MV-4-11 (cell line): ENCODE measurements at places on chromosomes 1 and 21.

- DNase-seq, result no peak
These were observed 69.0 kb downstream of the DHRS3 start for GRCh38 chr1:12548973-12549459.

DNA sequence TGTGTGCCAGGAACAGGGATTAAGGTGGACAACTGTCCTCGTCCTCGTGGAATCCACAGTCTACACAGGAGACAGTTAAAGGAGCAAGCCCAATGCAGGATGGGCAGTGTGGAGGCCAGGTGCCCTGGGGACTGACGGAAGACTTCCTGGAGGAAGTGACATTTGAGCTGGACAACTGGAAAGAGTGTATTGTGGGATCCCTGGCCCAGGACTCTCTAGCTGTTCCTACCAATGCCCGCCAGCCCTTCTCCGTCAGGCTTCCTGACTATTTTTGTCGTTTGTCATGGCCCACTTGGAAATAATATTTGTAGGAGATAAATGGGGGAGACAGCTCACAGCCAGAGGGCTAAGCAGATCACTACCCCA is 235.3 kb downstream of the TOMM20 start:
- DNase-seq, result no peak

DNA sequence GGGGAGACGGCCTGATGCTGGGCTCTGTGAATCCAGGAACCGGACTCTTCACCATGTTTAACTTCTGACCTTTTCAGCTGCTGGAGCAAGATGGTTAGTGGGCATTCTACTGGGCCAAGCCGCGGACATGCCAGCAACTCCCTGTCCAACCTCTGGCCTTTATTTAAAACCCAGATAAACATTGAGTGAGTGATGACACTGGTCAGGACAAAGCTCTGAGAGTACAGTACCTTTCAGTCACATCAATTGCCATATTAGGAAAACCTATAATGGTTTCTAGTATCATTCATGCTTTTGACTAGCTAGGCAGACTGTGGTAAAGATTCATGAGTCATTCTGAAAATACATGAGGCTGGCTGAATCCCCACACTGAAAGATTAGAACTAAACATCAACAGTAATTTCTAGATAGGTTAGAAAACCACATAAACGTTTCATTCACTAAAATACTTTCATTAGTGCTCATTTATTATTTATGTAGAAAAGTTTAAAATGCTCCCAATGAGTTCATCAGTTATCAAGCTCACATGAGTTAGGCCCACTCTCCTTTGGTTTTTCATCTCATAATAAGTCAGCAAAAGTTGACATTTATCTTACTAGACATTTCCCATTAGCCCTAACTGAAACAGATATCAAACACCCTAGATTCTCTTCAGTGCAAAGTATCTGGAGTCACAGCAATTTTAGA is 7.1 kb upstream of the ACTA1 start:
- peak; percentile 24 for DNase-seq

DNA sequence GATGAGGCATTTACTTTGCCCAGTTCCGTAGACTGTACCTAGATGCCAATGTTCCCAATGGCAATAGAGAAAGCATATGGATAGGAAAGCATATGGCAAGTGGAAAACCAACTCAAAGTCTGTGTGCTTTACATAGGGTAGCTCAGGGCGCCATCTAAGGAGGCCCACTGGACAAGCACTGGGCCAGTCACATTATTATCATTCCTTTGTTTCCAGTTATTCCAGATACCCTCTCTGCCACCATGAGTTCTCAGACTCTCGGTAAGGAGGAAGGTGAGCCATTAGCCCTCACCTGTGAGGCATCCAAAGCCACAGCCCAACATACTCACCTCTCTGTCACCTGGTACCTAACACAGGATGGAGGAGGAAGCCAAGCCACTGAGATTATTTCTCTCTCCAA is 9.8 kb downstream of the CD101 start:
- no peak for DNase-seq

DNA sequence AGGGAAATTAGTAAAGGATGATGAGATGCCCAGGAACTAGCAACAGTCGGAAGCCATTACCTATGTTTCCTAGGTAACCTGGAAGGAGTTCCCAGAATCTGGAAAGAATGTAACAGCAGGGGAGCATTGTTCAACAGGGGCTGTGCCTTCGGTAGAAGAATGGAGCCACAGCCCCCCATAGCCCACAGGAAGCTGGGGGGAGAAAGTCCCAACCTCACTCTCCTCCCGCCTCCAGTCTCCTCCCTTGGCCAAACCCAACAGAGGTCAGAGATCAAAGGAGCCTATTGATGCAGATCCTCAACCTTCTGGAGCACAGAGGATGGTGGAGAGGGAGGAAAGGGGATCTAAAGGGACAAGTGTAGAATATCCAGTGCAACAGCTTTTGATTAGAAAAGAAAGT is 131.5 kb upstream of the SLC44A3 start:
- DNase-seq, result no peak

DNA sequence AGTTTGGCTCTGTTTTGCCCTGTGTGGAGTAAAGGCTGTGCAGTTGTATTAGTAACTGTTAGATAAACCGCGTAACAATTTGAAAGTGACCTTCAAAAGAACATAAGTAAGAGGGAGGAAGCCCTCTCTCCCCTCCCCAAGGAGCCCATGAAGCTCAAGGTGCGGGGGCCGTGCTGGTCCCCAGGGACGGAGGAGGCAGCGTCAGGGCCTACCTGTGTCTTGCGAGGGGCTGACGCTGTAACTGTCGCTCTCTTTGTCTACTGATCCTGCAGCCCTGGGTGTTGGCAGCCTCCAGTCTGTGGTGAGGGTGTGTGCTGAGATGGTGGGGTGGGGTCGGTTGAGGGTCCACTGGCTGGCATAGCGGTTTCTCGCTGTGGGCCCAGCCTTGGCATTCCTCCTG is 176.6 kb downstream of the PCP4 start:
- no peak for DNase-seq

DNA sequence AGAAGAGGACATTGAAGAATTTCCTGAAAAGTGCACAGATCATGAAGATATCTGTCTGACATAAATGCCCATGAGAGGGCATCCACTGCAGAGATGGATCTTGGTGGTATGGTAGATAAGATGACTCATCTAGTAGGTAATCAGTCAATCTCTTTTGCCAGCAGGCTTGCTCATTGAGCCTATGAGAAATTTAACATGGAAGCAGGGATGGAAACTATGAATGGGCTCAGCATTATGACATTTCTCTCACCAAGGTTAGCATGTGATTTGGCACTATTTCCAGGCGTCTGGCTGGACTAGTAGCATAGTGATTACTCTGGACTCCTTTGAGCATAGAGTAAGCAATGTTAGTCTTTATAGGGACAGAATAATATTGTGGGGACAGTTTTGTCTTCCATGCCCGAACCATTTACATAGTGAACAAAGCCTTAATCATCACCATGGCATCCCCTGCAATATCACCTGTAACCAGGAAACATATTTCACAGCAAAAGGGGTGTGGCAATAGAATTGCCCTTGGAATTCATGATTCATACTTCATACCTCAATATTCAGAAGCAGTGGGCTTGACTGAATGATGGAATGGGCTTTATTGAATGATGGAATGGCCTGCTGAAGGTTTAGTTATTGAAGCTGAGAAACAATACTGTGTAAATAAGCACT is 7.3 kb downstream of the OR2C3 start:
- no peak for DNase-seq

GRCh38 chr1:7810395-7810794 is 26.3 kb downstream of the PER3 start:
- DNase-seq, result peak; percentile 67

- DNase-seq, result no peak
These were observed 345 bp upstream of the ALDH9A1 start for GRCh38 chr1:165698761-165699052.

GRCh38 chr1:156574039-156574633 is 1.8 kb upstream of the IQGAP3 start:
- no peak for DNase-seq

- DNase-seq, result no peak
These were observed 9.1 kb downstream of the SSBP3 start for GRCh38 chr1:54397090-54397591.

GRCh38 chr1:178057912-178058534 is 35.9 kb upstream of the RASAL2 start:
- DNase-seq, result no peak

DNA sequence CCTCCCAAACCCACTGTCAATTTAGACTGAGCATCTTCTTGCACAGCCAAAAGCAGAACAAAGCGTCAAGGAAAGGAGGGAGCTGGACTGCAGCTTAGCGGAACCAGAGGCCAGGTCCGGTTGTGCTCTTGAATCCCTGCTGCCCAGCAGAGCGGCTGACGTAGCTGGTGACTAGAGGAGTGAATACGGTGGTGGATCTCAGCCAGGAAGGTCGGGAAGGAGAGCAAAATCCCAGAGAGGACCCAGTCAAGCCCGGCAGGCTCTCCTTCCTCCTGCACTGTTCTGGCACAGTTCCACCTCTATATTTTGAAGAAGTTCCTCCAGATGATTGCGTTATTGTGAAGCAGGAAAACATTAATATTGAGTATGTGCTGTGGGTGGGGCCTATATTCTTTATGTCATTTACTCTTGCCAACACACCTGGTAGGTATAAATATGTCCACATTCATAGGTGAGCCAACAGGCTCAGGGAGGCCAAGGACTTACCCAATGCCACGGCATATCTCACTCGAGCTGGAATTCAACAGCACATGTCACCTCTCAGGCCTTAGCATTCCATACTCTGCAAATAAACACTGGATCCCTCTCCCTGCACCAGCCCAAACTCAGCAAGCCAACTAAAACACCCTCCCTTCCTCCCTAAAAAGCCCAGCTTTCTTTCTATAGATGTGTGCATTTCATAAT is 23.6 kb upstream of the ABCB10 start:
- peak; percentile 23 for DNase-seq

DNA sequence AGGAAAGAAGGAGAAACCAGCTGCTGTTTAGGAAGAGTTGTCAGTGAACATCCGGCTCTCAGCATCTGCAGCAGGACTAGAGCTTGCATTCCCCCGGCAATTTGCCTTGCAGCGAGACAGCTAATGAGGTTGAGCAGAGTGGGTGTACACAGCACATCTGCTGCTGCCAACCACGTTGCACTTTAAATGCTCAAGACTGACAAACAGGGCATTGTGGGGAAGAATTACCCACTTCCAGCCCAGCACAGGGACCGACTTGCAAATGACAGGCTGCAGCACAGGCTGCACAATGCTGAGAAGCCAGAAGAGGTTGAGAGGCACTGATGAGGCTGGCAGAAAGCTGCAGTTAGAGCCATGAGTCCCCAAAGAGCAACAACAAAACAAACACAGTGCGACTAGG is 47.5 kb upstream of the PLA2G2C start:
- no peak for DNase-seq

DNA sequence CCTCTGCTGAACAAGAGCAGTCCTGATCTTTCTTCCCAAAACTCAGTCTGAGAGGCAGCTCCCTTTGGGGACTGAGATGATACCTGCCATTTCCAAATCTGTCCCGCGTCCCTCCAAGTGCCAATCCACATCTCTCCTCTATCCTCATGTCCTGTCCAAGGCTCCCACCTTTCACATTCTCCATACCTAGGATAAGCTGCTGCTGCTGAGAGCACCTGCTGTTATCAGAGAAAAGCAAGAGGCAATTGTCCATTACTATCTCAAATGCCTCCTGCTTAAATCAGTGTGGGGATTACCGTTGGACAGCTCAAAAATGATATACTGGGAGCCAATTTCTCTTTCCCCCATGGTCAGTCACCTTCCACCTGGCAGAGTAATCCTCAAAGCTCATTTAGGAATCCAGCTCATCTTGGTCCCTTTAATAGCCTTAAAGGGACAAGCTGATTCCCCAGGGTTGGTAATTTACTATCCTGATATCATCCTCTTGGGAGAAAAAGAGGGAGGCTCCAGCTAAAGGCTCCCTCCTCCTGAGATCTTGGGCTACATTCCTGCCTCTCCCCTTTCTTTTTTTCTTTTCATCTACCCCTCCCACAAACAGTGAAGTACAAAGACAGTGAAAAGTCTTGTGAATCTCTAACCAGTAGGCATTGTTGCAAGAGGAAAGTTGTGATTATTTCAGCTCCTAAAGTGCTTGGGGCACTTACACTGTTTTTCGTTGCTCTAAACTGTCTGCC is 278.1 kb upstream of the CAMK1G start:
- no peak for DNase-seq

DNA sequence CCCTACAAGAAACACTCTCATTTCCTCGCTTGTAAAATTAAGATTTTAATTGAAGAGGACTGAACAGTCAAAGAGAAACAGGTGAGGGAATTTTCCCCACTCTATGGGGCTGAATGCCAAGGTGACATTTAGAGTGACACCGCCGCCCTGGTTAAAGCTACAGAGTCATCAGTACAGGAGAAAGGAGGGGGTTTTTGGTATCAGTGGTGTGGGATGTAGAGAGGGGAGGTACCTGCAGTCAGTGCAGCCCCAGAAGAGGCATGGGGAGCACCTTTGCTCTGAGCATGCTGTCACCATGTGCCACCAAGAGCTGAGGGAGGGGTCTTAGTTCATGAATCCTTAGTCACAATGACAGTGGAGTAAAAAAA is 2.8 kb downstream of the DIRAS3 start:
- DNase-seq, result no peak

GRCh38 chr1:30842697-30843354 is 65.7 kb downstream of the SDC3 start:
- no peak for DNase-seq

DNA sequence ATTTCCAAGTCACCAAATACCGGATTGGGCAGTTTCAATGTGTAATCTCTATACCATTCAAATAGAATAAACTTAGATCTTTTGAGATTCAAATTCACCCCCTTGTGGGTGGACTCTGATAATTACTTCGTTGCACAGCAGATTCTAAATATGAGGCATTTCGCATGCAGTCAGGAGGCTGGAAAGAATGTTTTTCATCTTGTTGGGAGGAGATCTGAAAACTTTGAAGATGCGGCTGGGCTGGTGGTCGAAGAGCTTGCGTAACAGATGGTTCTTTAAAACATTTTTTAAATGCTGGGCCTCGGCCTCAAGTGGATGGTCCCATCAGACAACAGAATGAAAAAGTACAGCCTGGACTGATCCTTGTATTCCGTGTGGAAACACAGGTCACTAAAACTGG is 10.4 kb downstream of the NR5A2 start:
- no peak for DNase-seq

DNA sequence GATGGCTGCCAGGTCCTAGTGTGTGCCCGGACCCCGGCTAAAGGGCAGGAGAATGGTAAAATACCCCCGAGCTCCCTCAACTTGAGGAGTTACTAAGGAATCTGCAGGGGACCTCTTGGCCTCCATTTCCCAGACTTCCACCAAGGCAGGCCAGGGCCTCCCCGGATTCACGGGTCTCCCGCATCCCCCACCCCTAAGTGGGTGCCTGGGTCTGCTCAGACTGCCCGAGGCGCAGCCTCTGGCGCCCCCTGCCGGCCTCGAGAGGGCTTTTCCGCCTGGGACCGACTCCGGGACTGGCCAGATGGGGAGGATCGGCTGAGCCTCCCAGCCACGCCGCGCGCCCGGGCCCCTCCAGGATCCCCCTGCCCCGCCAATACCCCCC is 1.7 kb downstream of the PLEKHG5 start:
- DNase-seq, result peak; percentile 51

GRCh38 chr1:175900171-175900570 is 156.8 kb upstream of the TNR start:
- no peak for DNase-seq

- DNase-seq, result no peak
These were observed 21.9 kb upstream of the GPR157 start for GRCh38 chr1:9150582-9151327.

GRCh38 chr1:224211206-224211962 is 28.3 kb downstream of the DEGS1 start:
- DNase-seq, result no peak
